Stimulated activated CD8-positive, alpha-beta memory T cell treated with anti-CD3 and anti-CD28 coated beads, Interleukin-4, amount 100 ng/mL, for 4 hours (primary cell): ENCODE measurements at places on chromosomes 11 and 22.

GRCh38 chr11:72369743-72370142, 64.6 kb downstream of the CLPB start:
- no peak for DNase-seq

GRCh38 chr22:49146511-49146910, 681.2 kb downstream of the BRD1 start:
- no peak for DNase-seq

- no peak for DNase-seq
Measured at GRCh38 chr11:19499999-19500398, 212.6 kb upstream of the NAV2 start.

GRCh38 chr22:33186816-33187215, 128.6 kb upstream of the SYN3 start:
- DNase-seq: no peak

DNA sequence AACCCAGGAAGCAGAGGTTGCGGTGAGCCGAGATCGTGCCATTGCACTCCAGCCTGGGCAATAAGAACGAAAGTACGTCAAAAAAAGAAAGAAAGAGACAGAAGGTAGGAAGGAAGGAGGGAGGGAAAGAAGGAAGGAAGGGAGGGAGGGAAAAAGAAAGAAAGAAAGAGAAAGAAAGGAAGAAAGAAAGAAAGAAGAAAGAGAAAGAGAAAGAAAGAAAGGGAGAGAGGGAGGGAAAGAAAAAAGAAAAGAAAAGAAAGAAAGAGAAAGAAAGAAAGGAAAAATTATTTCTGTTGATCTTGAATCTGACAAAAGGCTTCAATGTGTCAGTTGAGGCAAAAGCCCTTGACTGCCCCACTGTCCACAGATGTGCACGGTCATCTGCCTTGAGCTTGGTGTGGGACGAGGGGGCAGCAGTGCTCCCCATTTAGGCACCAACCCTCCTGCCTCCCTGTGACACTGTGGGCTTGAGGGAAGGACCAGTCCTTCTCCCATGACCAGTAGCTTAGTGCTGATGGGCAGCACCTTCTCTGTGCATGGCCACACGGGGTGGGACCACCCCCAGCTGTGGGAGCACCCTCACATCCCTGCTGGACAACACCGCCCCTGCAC, 24.4 kb downstream of the KCTD17 start:
- no peak for DNase-seq

DNA sequence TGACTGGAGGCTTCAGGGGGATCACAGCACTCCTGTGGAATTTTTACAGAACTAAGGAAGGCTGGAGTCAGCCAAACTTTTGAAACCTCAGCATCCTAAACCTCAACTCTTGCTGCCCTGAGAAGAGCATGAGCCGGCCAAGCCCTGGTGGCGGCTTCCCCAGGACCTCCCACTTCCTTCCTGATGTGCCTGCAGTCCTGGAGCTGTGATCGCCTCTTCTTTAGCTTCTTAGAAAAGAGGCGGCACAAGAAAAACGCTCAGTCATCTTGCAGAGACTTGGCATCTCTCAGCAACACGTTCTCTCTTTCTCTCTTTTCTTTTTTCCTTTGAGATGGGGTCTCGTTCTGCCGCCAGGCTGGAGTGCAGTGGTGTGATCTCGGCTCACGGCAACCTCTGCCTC, 40.4 kb upstream of the AMPD3 start:
- DNase-seq: no peak

DNA sequence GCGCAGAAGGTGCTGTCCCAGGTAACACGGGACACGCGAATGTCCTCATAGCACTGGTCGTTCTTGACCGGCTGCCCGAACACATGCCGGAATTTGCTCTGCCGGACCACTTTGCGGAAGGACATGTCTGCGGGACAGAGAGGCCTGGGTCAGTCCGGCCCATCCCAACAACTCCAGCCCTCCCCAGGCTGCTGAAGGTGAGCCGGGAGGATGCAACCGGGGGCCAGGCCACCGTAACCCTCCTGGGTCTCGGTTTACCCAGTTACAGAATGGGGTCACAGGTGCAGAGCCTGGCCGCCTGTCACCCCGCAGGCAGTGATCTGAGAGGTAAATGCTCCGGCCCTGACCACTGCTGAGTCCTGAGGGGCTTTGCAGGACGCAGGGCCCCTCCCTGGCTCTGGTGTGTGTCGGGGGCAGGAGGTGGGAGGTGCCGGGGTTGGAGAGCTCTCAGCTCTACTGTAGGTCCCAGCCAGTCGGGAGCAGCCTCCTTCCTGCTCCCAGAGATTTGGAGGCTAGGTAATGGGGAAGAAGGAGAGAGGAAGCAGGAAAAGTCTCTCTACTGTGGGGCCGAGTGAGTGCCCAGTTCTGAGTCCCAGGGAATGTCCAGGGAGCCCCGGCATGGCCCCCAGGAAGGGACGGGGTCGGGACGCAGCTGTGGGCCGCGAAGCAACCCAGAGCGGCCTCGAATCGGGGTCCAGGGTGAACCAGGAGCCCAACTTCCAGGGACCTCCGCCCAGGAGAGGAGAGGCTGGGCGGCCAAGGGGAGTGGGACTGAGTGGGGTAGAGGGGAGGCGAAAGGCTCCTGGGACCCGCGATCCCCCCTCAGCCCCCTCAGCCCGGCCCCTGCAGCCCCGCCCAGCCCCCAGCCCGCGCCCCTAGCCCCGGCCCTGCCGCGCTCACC, 522 bp downstream of the CORO1B start:
- DNase-seq: no peak

- DNase-seq: no peak
Measured at GRCh38 chr22:35524966-35525686, 15.5 kb upstream of the RASD2 start.

- no peak for DNase-seq
Measured at GRCh38 chr22:25083807-25084200, 115.9 kb upstream of the CRYBB3 start.

- no peak for DNase-seq
Measured at GRCh38 chr22:46462726-46463371, 74.6 kb downstream of the CELSR1 start.

DNA sequence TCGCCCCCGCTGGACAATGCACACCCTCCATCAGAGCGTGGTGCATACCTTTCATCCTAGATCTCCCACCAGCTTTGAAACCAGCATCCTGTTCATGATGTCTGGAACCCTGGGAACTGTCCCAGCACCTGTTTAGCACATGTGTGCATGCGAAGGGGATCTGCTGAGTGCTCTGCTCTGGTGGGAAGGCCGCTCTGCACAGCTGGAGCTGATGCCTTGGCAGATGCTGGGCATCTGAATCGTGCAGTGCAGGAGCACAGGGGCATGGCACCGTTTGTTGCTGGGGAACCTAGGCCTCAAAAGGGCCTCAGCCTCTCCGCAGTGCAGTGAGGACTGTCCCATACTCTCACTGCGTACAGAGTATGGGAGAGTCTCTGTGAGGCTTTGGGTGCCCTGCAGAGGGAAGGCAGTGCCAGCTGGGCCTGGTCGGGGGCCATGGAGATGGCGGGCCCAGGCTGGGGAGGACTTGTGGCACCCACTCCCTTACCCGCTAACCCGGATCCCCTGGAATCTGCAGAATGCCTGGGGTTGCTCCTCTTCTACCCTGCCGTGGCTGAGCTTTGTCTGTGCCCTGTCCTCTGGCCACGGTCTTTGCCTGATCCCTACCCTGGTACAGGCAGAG, 72.9 kb upstream of the ATXN10 start:
- no peak for DNase-seq

GRCh38 chr11:84905411-84905810, 721.7 kb downstream of the DLG2 start:
- DNase-seq: no peak

- no peak for DNase-seq
Measured at GRCh38 chr11:76762867-76763572, 20.1 kb upstream of the TSKU start.

- DNase-seq: no peak
Measured at GRCh38 chr11:898540-899190, 11.9 kb downstream of the CHID1 start.

GRCh38 chr11:126570489-126570888, 215.0 kb downstream of the ST3GAL4 start:
- no peak for DNase-seq

GRCh38 chr22:29697853-29698598, 21.8 kb upstream of the CABP7 start:
- DNase-seq: no peak

- DNase-seq: no peak
Measured at GRCh38 chr22:42937164-42937843, 77.6 kb downstream of the PACSIN2 start.

DNA sequence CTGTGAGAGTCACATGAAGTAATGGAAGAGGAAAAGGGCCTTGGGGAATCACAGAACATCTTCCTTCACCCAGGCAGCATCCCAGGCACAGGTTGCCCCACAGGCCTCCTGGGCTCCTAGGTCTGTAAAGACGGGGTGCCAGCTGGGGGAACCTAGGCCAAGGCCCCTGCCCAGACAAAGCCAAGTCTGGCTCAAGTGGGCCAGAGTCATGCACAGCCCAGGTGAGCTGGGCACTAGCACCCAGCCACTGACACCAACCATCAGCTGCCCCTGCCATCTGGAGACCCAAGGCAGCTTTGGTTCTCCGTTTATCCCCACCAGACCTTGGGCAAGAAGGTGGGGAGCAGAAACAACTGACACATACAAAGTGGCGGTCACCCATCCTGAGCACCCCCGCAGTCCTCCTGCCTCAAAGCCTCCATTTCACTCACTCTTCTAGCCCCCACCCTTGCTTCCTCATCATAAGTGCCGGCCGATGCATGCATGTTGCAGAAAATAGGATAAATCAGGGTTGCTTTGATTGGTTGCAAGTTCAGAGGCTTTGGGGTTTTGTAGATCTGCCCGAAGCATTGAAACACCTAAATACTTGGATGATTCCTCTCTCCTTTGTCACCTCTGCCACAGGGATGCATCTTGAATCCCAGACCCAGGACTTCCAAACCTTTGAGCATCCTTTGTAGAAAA, 26.5 kb upstream of the TMPRSS4 start:
- DNase-seq: no peak
